D721Med (cell line): ENCODE measurements at places on chromosomes 16 and 17.

DNA sequence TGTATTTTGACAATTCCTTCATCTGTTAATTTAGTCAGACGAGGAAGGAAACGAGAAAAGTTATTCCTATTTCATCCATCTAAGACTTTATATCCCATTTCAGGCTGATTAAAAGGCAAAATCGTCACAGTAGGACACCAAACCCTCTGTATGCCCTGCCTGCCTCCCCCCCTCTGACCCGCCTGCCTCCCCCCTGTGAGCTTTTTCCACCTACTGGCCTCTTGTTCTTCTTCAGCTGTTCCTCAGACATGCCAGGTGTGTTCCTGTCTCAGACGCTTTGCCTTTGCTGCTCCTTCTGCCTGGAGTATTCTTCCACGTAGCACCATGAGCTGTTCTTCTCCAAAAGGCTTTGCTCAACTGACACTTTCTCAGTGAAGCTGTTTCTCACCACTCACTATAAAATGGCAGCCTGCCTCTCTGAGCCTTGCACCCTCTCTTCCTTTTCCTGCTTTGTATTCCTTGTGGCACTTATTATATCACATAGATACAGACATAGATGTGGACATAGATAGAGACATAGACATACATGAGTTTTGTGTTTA is 723.4 kb downstream of the MAF start:
- DNase-seq, result no peak

DNA sequence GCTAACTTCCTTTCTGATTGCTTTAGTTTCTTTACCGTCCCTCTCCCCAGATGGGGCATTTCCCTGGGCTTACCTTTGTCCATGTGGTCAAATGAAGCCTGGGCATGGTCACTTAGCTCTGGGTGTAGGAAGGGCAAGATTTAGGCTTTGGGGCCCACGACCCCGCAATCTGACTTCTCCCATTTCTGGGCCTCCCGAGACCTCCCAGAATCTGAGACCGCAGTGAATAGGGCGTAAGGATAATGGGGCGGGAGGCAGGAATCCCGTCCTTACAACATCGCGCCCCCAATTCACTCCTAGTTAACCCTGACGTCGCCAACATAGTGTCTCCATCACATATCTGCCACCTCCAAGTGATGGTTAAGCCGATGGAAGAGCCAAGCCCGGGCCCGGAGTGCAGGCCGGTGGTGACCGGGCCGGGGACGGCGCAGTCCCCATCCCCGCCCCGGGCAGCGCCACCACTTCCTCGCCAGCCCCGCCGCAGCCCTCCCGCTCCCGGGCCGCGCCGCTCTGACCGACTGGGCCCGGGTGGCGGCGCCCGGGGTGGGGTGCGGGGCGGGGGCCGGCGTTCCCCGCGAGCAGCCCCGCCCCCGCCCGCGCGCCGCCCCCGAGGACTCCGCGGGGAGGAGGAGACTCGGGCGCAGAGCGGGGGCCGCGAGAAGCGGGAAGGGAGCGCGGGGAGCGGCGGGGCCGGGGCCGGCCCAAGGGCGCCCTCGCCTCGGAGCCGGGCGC is at the start of gene RHBDL3:
TSS of gene RHBDL3 (plus strand) at position 641 of the 732 bp plus-strand sequence. CDS start 358 bp downstream, outside the sequence.
- DNase-seq, result peak; percentile 71

GRCh38 chr17:45345246-45345553 is 28.4 kb upstream of the MAP3K14 start:
- no peak for DNase-seq

DNA sequence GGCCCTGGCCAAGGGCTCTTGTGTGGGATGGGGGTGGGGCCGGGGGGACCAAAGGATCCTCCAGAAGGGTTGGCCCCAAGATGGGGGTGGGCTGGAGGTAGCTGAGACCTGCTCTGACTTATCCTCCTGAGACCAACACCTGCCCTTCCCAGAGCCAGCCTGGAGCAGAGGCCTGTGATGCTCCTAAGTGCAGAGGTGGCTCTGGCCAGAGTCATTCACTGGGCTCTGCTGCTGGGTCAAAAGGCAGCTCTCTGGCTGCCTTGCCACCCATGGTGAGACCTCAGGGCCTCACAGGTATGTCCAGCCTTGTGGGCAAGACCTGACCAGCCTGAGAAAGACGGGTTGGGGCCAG is 393 bp downstream of the SERPINF2 start:
- DNase-seq, result no peak

DNA sequence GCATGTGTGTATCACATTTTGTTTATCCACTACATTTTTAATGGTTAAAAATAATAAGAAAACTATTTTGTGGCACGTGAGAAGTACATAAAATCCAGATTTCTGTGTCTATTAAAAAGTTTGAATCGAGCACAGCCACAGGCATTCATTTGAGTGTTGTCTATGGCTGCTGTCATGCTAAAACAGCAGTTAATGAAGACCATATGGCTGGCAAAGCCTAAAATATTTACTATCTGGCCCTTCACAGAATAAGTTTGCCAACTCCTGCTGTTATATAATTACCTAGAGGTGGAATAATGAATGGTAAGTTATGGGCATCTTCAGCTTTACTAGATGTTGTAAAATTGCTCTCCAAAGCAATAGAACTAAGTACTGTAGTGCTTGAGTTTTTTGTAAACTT is 30.5 kb downstream of the TMEM98 start:
- DNase-seq, result no peak

- no peak for DNase-seq
Observed at GRCh38 chr16:69133373-69133954, 1.0 kb downstream of the UTP4 start.

GRCh38 chr16:89478576-89479221 is 11.7 kb downstream of the ANKRD11 start:
- no peak for DNase-seq

GRCh38 chr17:63337579-63337978 is 108.5 kb downstream of the CYB561 start:
- no peak for DNase-seq

GRCh38 chr17:19646788-19647696 is 1.5 kb upstream of the ALDH3A2 start:
- DNase-seq, result no peak

DNA sequence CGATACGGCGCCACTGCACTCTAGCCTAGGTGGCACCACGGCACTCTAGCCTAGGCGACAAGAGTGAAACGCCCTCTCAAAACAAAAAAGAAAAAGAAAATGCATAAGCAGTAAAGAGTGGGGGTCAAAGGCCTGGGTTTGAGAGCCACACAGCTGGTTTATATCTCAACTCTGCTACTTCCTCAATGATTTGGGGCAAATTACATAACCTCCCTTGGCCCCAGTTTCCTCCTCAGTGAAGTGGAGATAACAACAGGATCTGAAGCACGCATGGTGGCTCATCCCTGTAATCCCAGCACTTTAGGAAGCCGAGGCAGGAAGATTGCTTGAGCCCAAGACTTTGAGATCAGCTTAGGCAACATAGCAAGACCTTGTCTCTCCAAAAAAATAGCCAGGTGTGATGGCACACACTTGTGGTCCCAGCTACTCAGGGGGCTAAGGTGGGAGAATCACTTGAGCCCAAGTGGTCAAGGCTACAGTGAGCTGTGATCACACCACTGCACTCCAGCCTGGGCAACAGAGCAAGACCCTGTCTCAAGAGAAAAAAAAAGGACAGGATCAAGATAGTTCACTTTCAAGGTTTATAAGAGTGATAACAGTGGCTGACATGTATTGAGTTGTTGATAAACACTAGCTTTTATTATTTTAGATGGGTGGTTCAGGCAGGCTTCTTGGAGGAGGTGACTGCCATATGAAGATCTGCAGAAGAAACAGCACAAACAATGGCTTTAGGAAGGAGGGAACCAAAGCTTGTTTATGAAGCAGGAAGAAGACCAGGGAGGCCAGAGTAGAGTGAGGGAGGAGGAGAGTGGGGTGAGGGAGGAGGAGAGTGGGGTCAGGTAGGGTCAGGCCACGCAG is 8.5 kb upstream of the COG1 start:
- DNase-seq, result no peak

DNA sequence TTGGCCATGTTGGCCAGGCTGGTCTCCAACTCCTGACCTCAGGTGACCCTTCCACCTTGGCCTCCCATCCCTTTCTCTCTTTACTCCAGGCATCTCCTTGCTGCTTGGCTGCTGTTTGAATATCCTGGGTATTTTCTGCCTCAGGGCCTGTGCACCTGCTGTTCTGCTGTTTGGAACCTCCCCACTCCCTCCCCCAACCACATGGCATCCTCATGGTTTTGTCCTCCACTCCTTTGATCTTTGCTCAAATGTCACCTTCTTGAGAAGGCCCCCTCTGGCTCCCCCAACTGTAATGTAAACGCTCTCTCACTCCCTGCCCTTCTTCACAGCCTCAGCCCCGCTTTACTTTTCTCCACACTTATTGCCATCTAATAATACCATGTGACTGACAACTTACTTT is 152.0 kb downstream of the GSG1L start:
- no peak for DNase-seq

- no peak for DNase-seq
Observed at GRCh38 chr16:63981639-63982038, 1140.2 kb downstream of the CDH11 start.

- no peak for DNase-seq
Observed at GRCh38 chr16:21990381-21990944, 10.5 kb downstream of the PDZD9 start.

DNA sequence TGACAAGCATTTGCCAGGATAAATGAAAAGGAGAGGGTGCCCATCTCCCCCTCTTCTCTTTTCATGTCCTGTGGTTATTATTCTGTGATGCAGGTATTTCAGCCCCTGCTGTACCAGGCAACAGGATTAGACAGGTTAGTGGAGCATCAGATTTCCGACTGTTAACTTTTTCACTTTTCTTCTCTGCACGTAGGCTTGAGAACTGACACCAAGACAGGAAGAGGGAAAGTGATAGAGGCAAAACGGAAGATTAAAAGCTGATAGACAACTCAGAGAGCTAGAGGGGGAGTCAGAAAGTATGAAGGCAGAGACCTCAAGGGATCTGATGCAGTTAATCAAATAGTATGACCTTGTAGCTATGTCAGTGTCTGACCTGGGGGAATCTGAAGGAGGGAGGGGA is 132.8 kb downstream of the SOX9 start:
- DNase-seq, result no peak

DNA sequence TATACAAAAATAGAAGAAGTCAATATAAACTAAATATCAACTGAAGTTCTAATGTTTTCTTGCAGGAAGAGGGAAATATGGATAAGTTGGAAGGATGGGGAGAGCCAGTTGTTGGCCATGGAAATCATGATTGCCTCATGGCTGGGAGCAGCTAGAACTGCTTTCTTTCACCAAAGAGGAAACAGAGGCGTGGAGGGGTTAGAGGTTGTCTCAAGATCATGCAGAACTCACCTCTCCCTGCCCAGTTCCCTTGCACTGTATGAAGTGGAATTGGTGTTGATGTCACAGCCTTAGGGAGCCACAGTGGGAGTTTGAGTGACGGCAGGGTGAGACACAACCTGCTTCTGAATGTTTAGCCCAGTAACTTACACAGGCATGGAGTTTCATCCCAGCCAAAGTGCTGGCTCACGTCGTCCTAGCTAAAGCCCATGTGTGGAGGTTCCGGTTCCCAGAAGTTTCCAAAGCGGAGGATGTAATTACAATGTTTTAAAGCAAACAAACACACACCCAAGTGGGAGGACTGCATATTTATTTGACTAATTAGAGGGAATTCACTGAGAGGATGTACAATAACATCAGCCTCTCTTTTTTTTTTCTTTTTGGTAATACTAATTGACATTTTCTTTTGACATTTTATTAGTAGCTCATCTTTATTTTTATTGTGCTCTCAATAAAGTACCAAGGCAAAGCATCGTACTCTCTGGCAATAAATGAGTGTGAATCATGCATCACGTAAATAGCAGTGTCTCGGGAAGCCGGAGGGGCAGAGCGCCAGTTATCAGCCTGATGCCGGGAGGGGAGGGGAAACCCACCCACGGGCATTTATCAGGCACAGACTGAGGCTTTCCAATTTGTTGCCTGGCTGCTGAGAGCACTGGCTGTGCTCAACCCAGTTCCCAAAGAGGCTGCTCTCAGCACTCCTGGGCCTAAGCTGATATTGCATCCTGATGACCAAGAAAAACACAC is 118.7 kb upstream of the CDH5 start:
- DNase-seq, result no peak
